ENCODE measurements at places on chromosomes 4 and X.

DNA sequence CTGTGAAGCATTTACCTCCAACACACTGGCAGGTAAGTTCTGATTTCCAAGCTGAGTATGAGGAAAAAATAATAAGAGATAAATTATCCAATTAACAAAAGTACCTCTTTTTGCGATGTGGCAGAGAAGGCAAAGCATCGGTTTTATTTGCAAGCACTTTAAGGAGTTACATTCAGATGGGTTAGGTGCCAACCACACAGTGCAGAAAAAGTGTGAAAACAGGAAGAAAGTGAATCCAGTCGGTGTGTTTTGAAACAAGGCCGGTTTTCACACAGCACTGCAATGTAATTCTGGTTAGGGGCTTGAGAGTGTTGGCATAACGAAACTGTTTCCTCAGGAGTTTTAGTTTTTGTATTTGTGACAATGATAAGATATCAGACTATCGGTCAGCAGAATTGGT is 130.8 kb upstream of the PDLIM3 start:
- no peak for DNase-seq

DNA sequence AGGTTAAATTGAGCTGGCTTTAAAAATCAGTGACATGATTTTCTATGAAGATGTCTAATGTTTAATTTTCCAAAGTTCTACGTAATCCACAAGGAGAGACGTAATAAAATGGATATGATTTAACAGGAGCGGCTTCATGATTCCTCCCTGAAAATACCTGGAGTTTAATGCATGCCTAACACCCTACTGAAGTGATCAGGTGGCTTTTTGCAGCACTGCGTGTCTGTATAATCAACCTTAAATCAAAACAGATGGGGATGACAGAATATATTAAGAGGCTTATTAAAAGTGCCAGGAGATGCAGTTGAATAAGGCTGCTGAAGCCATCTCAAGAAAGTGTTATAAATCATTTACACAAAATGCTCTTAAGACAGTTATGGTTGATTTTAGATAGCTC is 112.4 kb upstream of the TLR3 start:
- DNase-seq, result no peak

DNA sequence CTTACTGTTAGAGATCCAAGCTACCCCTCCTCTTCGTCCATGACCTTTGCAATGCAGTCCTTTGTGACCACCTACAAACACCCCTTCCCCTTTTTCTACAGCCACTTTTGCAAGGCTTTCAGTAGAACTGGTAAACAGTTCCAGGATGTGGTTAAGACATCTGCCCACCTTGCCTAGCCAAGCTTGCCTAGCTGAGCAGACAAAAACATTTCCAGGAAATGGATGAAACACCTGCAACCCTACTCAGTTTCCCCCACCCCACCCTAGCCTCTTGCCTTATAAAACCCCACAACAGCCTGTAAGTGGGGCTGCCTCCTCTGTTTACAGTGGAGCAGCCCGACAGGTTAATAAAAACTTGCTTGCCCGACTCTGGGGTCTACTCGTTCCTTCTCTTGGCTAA is 133.8 kb downstream of the ZC4H2 start:
- DNase-seq, result peak; percentile 16

DNA sequence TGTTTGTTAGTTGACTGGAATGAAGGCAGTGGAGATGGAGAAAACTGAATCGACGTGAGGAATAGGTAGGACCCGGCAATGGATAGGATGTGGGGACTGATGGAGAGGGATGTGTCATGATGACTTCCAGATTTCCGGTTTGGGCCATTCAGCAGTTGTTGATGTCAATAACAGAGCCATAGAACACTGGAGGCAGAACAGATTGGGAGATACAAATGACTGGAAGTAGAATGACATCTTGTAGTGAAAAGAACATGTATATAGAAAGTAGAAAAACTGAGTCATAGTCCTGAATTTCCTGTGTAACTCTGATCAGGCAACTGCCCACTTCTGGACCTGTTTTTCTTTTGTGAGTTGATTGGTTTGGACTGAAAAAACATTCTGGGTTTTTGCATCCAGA is 24.5 kb downstream of the CETN2 start:
- DNase-seq, result peak; percentile 6

DNA sequence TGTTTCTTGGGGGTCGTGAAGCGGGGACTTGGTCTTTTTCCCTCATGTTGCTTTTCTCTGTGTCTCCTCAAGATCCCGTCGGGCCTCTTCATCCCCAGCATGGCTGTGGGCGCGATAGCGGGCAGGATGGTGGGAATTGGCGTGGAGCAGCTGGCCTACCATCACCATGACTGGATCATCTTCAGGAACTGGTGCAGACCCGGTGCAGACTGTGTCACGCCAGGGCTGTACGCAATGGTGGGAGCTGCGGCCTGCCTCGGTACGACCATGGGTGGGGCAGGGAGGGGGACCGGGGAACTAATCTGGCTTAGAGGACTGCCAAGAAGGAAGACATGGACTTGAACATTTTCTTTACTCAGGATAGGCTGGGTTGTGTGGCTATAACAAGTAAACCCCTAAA is 55.6 kb downstream of the CLCN4 start:
- DNase-seq, result no peak

DNA sequence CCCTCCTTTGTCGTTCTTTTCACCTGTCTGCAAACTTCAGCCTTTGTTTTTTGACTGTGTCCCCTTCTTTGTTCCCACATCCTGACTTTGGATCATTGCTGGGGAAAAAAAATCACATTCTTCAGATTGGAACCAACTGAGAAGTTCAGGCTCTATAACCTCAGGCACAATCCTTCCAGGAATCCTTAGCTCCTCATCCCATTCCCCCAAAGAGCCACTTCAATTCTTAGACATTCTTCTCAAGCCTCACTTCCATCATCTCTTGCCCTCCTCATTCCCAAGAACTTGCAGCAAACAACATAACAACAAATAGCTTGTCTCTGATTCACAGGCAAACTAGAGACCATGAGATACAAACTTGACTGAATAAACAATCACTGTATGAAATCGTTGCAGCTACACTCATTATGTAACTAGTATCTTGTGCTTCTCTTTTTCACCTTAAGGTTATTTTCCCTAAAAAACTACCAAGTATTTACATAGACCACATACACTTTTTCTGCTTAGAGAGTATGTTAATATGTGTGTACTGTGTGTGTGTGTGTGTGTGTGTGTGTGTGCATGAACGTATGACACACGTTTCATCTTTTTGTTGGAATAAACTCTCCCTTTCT is 26.4 kb upstream of the PGM2 start:
- no peak for DNase-seq

GRCh38 chrX:49287665-49288064 is 15.8 kb upstream of the GAGE10 start:
- no peak for DNase-seq

GRCh38 chr4:147799986-147800555 is 68.2 kb downstream of the ARHGAP10 start:
- peak; percentile 91 for DNase-seq

DNA sequence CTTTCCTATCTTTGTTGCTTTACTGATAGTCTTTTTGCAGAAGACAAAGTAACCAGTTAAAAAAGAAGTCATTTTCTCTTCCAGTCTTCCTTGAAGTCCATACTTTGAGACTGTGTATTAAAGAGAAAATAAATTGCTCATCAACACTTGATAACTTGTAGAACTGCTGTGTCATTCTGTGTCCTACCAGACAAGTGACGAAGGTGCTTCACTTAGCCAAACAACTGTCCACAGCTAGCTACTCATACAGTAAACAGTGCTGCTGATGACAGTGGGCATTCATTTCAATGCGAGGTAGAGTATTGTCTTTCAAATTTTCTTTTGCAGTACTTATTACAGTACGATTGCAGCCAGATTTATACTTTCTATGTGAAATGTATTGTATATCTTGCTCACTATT is 11.5 kb downstream of the COL25A1 start:
- no peak for DNase-seq

DNA sequence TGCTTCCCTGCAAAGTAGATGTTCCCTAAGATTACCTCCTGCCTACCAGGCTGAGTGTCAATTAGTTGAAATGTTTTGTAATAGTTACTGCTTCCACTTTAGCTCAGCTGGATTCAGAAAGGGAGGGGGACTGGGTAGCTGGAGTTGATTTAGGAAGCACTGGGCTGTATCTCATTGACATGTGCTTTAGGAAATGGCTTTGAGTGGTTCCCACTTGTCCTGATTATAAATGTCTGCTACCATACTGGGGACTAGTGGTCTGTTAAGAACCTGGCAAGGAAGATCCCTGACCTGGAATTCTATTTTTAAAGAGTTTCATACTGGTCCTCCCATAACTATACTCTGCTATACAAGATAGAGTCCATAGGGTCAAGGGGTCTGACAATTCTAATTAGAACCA is 363.9 kb upstream of the PPP1R2C start:
- no peak for DNase-seq

DNA sequence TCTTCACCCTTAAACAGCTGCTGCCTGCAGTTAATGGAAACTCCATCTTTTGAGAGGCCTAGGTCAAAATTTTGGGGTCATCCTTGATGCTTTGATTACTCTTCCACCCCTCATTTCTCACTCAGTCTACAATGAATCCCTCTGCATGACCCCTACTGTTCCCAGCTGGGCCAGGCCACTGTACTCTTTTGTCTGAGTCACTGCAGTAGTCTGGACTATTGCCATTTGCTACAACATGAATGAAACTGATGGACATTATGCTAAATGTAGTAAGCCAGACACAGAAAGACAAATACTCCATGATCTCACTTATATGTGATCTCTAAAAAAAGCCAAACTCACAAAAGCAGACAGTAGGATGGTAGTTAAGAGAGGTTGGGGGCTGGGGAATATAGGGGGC is 28.3 kb downstream of the STK32B start:
- no peak for DNase-seq

- peak; percentile 90 for DNase-seq
Observed at GRCh38 chr4:121154103-121154515, 10.0 kb downstream of the TNIP3 start.

- DNase-seq, result peak; percentile 30
Observed at GRCh38 chr4:3305610-3306371, 13.0 kb downstream of the RGS12 start.

- no peak for DNase-seq
Observed at GRCh38 chr4:113153529-113154101, 104.2 kb downstream of the ANK2 start.

DNA sequence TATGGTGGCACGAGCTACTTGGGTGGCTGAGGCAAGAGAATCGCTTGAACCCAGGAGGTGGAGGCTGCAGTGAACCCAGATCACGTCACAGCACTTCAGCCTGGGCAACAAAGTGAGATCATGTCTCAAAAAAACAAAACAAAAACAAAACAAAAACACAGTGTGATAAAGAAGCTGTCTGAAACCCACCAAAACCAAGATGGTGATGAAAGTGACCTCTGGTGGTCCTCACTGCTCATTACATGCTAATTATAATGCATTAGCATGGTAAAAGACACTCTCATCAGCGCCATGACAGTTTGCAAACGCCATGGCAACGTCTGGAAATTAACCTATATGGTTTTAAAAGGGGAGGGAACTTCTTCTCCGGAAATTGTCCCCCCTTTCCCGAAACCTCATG is 29.4 kb upstream of the OPHN1 start:
- DNase-seq, result peak; percentile 44

DNA sequence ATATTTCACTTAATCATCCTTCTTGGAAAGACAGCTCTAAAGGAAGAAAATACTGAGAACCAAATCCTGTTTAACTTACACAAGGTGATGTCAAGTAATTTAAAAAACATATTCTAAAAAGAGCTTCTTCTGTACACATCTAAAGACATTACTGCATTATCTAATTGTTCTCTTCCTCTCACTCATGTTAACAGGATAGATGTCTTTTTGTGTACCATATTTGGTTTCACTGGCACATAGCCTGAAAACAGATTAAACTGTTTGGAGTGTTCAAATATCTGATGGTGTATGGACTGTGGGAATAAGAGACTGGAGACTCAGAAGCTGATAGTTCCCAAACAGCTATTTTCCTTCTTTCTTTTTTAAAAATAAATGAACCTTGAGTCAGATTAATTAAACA is 213.3 kb upstream of the MAB21L2 start:
- DNase-seq, result no peak

- DNase-seq, result no peak
Observed at GRCh38 chr4:40182954-40183353, 13.9 kb upstream of the RHOH start.

DNA sequence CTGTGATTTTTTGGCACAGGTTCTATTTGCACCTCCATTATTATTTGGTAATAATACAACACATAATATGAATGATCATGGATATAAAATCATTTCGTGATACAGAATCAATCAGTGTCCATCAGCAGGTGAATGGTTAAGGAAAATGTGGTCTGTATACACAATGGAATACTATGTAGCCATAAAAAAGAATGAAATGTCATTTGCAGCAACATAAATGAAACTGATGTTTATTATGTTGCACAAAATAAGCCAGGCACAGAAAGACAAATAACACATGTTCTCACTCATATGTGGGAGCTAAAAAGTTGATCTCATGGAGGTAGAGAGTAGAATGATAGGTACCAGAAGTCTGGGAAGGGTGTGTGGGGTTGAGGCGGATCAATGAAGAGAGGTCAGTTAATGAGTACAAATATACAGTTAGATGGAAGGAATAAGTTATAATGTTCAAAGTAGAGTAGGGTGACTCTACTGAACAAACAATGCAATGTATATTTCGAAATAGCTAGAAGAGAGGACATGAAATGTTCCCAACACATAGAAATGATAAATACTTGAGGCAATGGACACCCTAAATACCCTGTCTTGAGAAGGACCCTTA is 1.1 kb upstream of the SMARCA1 start:
- DNase-seq, result no peak

- no peak for DNase-seq
Observed at GRCh38 chrX:153465691-153466380, 4.5 kb downstream of the HAUS7 start.

- DNase-seq, result no peak
Observed at GRCh38 chrX:143298663-143299241, 218.5 kb downstream of the SPANXN3 start.

- DNase-seq, result no peak
Observed at GRCh38 chrX:70044541-70045245, 5.0 kb downstream of the AWAT2 start.

DNA sequence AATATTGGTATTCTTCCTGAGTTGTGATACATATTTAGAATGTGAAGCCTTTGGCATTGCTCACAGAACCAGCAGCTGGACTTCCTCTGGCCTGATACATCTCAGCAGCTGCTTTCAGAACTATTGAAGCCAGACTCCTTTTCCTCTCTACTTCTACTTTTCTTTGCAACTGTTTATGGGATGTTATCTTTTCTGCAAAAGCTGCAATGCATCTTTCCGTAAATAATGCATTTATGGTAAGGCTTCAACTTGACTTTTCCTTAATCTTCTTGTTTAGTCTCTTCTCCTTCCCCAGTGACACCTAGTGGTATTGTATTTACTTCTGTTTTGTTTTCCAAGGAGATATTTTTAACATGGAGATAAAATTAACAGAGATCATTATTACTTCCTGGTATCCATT is 1548.7 kb downstream of the PCDH7 start:
- no peak for DNase-seq

- peak; percentile 96 for DNase-seq
Observed at GRCh38 chr4:26197018-26197779, 123.6 kb upstream of the RBPJ start.

GRCh38 chr4:168565130-168565529 is 68.3 kb downstream of the PALLD start:
- DNase-seq, result no peak

Data from activated CD4-positive, alpha-beta T cell treated with anti-CD3 and anti-CD28 coated beads, Interleukin-2, amount 50 U/mL, for 16 hours (primary cell).